ENCODE measurements at places on chromosomes 3 and 15. TPM values are rescaled to one million over a fixed set of nuclear protein-coding genes. Genes with fewer than 3 reads are reported as not detected.

The SERPINI2 gene
- 0.27 TPM for total RNA-seq

The DAZL gene
- total RNA-seq, result 0.66 TPM

The APOD gene
- 296 TPM for total RNA-seq

The GPR87 gene
- total RNA-seq, result not detected

The IL17RE gene
- 0.68 TPM for total RNA-seq

The ERC2 gene
- total RNA-seq, result 1.2 TPM

The IGDCC3 gene
- 0.41 TPM for total RNA-seq

The PP2D1 gene
- total RNA-seq, result not detected

GRCh38 chr3:133424937-133425869, 25.3 kb downstream of the BFSP2 start:
- no peak for DNase-seq

DNA sequence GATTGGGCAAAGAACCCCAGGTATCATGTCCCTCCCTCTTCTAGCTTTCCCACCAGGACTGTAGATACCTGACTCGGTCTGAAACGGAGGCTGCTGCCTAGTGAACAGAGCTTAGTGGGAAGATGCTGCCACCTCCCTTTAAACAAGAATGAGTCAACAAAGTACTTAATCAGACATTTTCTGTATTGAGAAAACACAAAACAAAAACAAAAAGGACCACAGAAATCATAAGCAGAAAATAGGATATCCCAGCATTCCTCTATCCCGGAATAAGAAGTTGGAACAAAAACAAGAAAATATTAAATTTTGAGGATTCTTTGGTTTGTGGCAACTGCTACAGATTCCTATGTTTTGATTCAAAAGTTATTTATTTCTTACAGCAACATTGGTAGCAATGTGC, 51.7 kb upstream of the COL8A1 start:
- DNase-seq, result no peak

DNA sequence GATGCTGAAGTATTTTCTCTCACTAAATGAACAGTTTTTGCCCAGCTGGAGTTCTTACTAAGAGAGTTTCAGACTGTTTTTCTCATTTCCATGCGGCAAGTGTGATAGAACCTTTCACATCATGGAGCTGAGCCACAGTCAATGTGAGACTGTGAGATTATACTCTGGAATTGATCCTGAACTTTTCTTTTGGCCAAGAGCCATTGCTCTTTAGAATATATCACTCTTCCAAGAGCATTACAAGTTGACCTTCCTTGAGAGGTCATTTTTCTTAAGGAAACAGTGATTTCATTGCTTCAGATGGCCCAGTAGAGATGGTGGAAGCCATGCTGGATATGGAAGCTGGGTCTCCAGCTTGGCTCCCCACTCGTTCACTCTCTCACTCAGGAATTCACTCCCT, 212.9 kb upstream of the UMPS start:
- no peak for DNase-seq

- no peak for DNase-seq
Measured at GRCh38 chr15:101332061-101332467, 37.0 kb upstream of the SNRPA1 start.

GRCh38 chr15:58589047-58589446, 157.3 kb downstream of the LIPC start:
- no peak for DNase-seq

DNA sequence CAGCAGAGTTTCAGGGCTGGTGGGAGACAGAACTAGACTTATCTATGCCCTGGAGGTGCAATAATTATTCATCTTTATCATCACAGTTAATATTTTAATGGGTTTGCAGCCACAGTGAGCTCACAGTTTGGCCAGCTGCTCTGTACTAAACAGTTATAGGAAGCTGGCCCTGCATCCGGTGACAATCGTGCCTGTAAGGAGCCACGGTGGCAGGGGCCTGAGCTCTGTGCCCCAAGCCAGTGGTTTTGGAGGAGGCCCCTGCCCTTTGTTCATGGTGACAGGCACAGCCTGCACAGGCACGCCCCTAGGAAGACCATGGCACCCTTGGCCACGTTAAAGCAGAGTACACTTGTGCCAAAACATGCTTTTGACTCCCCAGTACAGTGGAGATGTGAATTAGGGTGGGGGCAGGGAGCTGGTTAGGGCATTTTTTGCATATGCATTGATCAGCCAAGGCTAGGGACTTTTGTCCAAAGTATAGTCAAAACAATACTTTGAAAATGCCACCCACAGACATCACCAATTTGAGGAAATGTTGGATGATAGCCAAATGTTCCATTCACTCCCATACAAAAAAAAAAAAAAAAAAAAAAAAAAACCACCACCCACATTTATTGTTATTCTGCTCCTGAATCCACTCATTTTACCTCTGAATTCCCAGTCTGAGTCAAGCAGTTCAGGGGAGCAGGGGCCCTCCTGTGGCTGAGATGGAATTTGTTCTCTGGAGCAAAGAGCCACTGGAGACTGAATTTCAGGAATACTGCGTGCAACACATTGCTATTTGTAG, 3.4 kb upstream of the RFTN1 start:
- DNase-seq, result no peak

- DNase-seq, result no peak
Measured at GRCh38 chr3:30598668-30599545, 7.5 kb upstream of the TGFBR2 start.

DNA sequence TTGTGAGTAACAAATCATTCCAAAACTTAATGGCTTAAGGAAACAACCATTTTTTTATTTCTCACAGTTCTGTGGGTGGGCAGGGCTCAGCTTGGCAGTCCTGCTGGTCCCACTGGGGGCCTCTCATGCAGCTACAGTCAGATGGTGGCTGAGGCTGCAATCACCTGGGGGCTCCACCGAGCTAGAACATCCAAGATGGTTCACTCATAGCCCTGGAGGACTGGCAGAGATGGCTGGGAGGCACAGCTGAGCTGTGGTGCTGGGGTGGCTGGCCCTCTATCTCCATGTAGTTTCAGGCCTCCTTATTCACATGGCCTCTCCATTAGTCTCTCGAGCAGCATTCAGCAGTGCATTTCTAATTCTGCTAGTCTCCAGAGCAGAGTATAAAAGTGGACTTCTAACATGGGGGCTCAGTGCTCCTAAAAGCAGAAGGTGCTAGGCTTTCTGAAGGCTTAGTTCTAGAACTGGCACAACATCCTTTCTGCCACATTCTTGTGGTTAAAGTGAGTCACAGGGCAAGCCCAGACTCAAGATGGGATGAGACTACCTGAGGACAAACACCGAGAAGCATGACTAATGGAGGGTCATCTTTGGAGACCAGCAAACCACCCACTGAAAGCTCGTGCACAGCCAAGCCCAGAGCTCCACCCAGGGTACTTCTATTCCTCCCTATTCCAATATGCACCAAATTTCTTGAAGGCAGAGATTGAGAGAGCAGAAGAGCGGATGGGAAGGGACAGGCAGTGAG, 6.3 kb downstream of the CAV3 start:
- no peak for DNase-seq

DNA sequence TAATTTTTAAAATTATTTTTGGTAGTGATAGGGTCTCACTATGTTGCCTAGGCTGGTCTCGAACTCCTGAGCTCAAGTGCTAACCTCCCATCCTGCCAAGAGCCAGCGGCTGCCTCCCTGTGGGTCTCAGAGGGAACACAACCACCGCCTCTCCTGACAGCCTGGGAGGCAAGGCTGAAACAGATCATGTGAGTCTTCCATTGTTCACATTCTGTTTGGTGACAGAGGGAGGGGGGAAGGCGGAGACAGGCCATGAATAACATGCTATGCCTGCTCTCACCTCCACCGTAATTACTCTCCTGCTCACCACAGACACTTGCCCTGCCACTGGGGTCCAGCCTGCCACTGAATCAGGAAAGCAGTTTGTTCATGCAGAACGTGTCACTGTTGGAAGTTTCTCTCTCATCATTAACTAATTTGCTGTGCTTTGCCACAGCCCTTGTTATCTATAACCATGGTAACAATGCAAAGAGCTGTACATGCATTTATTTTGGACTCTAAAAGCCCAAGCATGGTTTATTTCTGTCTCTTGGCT, 78.4 kb upstream of the RASGRF1 start:
- DNase-seq, result no peak

DNA sequence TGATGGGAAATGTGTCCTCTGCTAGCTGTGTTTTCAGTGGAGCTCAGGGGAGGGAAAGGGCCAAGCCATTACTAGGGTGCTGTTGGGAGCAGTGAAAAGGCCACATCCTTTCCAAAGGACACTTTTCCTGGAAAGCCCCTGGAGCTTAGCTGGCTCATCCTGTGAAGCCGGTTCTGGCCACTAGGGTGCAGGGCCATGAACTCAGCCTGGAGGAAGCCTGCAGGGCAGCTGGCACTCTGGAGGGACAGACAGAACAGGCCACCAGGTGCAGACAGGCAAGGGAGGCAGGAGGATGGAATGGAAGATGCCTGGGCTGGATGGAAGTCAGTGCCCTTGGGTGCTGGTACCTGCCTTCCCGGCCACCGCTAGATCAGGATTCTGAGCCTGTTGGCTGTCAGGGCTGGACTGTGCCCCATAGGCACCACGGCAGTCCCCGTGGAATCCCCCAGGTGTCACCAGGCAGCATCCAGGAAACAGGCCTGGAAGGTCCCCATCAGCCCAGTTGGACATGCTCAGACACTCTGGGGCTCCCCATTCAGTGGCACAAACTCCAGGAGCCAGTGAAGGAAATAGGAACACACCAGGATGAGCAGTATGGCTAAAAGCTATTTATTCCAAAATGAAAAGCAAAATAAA, 76.2 kb upstream of the C2CD4B start:
- no peak for DNase-seq

DNA sequence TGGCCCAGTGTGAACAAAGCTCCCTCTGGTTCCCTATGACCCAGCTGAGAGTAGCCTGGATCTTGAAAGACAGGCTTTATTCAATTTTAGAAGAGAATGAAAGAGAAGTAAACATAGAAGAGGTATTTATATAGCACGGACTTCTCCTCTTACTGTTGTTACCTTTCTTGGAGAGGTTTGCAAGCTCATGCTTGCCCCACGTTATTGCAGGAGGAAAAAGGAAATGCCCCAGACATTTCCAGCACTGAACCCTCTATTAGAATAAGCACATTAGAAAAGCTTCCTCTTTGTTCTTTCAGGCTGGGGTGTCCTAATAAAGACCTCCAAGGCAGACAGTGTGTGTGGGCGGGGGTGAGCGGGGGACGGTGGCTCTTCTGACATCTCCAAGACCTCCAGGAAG, 98.7 kb upstream of the AGBL1 start:
- no peak for DNase-seq

- no peak for DNase-seq
Measured at GRCh38 chr3:127699416-127700300, 26.9 kb downstream of the ABTB1 start.

GRCh38 chr3:48634661-48635221, 520 bp downstream of the SLC26A6 start:
- peak; percentile 82 for DNase-seq

DNA sequence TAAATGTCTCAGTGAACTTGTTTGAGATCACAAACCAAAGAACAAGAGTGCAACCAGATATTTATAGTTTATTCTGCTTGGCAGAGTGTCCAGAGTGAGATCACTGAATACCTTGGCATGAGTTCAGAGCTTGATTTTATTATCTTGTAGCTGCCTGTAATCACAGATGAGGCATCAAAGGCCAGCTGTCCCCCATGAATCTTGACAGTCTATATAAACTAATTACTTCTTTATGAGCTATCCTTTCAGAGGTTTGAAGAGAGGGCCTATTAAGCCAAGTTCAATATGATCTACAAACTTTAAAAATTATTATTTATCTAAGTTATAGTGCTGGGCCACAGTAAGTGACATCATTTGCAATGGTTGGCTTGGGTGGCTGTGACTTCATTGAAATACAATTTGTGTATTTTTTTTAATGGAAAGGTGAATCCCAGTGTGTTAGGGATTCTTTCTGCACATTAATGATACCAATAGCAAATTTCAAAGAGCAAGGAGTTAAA, 251.5 kb downstream of the CLSTN2 start:
- DNase-seq, result no peak

GRCh38 chr3:123285066-123285465, 83.3 kb downstream of the SEC22A start:
- DNase-seq, result no peak

GRCh38 chr3:126850370-126851085, 132.4 kb upstream of the PLXNA1 start:
- DNase-seq, result peak; percentile 19
